ENCODE measurements at places on chromosomes 2 and 18. TPM values are rescaled to one million over a fixed set of nuclear protein-coding genes. Genes with fewer than 3 reads are reported as not detected.

The CPLX4 gene
- not detected for polyA plus RNA-seq

The SCG2 gene
- 0.27 TPM for polyA plus RNA-seq

The E2F6 gene
- polyA plus RNA-seq = 8.3 TPM

The TMEFF2 gene
- 0.91 TPM for polyA plus RNA-seq

The OSR1 gene
- polyA plus RNA-seq = 0.05 TPM

The CNGA3 gene
- 0.02 TPM for polyA plus RNA-seq

The SAG gene
- polyA plus RNA-seq = not detected

The CCL20 gene
- not detected for polyA plus RNA-seq

The LRRTM1 gene
- 4.6 TPM for polyA plus RNA-seq

The RFTN2 gene
- 2.3 TPM for polyA plus RNA-seq

The SAP130 gene
- polyA plus RNA-seq = 58.6 TPM

The ZNF24 gene
- 12.5 TPM for polyA plus RNA-seq

The CCDC74B gene
- polyA plus RNA-seq = 6.4 TPM

The HTR2B gene
- polyA plus RNA-seq = not detected
